Brain microvascular endothelial cell (primary cell): ENCODE measurements at places on chromosomes 16 and 17.

- DNase-seq, result no peak
Measured at GRCh38 chr17:44083250-44083849, 12.8 kb downstream of the G6PC3 start.

DNA sequence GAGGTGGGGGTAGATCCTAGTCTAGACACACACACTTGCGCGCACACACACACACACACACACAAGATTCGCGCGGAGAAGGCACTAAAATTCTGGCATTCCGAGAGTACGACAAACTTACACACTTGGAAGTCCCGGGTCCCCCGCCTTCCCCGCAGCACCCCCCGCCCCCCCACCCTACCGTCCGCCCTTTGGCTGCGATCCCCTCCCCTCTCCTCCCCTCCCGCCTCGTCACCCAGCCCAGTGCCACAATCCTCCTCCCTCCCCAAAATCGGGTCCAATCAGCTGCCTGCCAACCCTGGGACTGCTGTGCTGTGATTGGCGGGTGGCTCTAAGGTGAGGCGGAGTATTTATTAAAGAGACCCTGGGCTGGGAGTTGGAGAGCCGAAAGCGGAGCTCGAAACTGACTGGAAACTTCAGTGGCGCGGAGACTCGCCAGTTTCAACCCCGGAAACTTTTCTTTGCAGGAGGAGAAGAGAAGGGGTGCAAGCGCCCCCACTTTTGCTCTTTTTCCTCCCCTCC is at the start of gene SOX9:
Gene SOX9 (plus strand): TSS at position 379 of the 522 bp plus-strand sequence. CDS start 372 bp downstream, outside the sequence.
- DNase-seq, result peak; percentile 93

DNA sequence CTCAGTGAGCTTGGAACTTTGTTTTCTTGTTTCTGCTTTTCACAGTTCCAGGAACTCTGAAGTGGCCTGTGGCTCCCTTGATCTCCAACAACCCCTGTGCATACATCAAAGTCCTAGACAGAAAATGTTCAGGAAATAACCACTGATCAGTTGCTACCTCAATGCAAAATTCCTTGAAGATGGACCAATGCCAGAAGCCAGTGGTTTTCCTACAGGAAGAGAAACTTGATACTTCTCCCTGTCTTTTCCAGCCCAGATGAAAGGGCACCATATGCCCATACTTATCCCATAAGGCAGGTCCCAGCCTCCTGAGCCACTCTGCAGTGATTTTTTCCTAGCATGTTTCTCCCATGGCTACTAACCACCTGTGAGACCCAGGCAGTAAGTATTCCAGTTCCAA is 12.3 kb upstream of the CDRT4 start:
- no peak for DNase-seq

- peak; percentile 81 for DNase-seq
Measured at GRCh38 chr16:12067714-12068401, 91.3 kb downstream of the SNX29 start.

DNA sequence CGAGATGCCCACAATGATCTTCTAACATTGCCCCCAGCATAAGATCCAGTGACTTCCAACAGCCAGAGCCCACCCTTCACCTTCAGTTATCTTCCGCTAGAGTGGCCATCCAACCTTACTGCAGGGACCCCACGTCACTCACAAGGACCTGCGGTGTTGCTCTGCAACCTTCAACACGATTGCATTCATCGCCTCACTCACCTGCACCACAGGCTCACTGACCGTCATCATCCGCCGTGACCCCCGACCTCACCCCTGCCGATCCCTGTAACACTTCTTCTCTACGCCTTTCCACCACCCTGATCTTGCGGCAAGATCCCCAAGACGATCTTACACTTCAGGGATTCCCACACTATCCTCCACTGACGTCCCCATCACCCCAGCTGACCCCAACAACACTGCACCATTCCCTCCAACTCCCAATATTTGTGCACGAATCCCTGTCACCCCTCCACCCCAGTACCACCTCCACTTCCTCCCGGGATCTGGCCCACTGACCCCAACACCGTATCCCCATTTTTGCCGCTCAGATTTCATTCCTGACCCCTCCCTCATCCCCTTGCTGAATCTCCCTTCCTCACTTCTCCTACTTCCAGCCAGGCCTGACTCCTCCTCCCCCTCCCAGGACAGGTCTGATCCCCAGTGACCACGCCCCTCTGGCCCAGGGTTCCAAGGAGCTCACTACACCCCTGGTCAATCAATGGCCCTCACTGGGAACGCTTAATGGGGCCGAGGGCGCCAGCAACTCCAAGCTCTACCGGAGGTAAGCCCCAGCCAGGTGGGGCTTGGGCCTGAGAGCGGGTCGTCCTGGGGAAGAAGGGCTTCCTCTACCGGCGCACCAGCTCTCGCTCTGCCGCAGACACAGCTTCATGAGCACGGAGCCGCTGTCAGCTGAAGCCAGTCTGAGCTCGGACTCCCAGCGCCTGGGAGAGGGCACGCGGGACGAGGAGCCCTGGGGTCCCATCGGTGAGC is 7.6 kb downstream of the RUNDC3A start:
- DNase-seq, result no peak

GRCh38 chr17:62600805-62601204 is 26.7 kb upstream of the MRC2 start:
- DNase-seq, result no peak

GRCh38 chr17:17669580-17670235 is 11.6 kb upstream of the RAI1 start:
- DNase-seq, result no peak

GRCh38 chr17:75509528-75510258 is 5.6 kb downstream of the CASKIN2 start:
- no peak for DNase-seq

GRCh38 chr16:57889522-57889921 is 81.4 kb downstream of the CNGB1 start:
- DNase-seq, result no peak

- no peak for DNase-seq
Measured at GRCh38 chr16:66961914-66962313, 848 bp downstream of the CES3 start.

GRCh38 chr17:68763562-68763961 is 162.4 kb upstream of the FAM20A start:
- DNase-seq, result peak; percentile 3
